ENCODE measurements at places on chromosomes 1 and 21.
A peak's percentile ranks its signal among the peaks of the same experiment; 100 is the strongest.

- DNase-seq = no peak
Measured at GRCh38 chr1:36687312-36687711, 204.6 kb upstream of the CSF3R start.

- DNase-seq = peak; percentile 51
Measured at GRCh38 chr21:42062236-42063022, 8.7 kb upstream of the UMODL1 start.

DNA sequence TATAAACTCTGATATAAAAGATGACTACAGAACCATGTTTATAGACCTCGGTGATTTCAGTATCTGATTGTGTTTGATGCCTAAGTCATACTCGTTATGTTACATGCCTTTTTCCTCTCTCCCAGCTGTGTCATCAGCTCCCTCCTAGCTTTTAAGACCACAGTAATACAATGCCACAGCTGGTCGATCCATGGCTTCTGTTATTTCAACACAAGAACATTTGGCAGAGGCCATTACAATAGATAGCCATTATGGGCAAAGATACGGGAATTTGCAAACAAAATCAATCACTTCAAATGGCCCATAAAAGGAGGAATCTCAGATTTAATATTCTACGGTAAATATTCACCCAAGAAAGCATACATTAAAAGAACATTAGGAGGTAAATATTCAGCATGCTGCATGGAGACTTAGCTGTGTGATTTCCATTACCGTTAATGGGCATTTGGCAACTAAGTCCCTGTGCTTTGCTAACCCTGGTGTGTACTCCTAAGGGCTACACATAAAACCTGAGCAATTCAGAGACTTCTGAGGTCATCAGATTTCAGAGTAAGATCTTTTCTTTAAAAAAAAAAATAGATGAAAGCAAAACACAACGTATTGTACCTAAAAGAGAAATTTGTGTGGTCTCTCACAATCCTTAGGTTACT is 153.4 kb downstream of the PIGK start:
- DNase-seq = no peak

DNA sequence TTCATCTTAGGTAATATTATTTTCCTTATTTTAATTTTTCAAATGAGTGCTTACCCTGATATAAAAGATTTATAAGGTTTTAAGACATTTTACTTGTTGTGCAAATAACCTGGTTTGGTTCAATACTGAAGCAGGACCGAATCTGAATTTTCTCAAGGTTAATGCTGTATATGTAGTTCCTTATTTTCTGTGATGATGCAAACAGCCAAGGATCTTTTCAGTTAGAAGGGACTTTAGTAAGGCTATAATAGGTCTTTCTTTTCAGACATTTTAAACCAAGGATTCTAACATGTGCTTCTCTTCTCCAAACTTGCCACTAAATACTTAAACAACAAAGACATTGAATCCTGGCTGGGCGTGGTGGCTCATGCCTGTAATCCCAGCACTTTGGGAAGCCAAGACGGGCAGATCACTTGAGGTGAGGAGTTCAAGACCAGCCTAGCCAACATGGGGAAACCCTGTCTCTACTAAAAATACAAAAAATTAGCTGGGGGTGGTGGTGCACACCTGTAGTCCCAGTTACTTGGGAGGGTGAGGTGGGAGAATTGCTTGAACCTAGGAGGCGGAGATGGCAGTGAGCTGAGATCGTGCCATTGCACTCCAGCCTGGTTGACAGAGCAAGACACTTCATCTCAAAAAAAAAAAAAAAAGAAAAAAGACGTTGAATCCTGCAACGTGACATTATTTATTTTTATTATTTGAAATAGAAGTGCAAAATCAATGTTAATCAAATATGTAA is 3.2 kb upstream of the ARPC5 start:
- no peak for DNase-seq

GRCh38 chr1:199333180-199333579 is 694.3 kb upstream of the NR5A2 start:
- DNase-seq = no peak

GRCh38 chr1:181438013-181438412 is 45.3 kb upstream of the CACNA1E start:
- no peak for DNase-seq

- no peak for DNase-seq
Measured at GRCh38 chr1:61152469-61153105, 70.2 kb downstream of the NFIA start.

- DNase-seq = peak; percentile 88
Measured at GRCh38 chr1:39632682-39633417, 6.6 kb downstream of the HEYL start.

DNA sequence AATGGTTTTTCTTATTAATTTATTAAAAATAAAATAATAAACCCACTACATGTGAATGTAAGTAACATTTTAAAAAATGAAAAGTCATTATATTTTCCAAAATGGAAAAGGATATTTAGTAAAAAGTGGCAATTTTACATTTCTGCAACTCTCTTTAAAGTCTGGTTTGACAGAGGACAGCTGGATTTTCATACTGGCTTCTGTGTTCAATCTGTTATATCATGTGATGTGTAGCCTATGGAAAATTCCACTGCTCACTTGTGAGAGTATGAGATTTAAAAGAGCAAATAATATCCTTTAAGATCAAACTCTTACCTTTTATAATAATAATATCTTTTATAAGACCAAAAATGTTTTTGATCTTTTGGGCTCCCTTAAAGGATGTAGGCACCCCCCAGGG is 33.7 kb downstream of the PCP4 start:
- no peak for DNase-seq

- DNase-seq = no peak
Measured at GRCh38 chr1:157288492-157288891, 150.3 kb upstream of the ETV3 start.

DNA sequence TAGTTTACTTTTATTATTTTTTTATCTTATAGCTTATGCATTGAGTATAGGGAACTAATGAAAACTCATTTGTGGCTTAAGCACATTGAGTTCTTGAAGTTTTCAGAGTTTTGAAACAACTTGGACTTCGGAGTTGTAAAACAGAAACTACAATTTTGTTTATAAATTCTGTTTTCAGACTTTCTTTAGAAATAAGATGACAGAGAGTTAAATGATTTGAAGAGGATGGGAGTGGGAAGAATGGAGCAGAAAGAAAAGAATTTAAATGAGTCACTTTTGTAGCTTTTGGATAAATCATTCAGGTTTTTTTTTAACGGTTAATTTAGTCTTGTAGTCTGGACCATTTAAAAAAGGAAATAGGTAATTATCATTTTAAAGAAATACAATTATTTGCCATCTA is 32.3 kb downstream of the INKA2 start:
- DNase-seq = no peak

DNA sequence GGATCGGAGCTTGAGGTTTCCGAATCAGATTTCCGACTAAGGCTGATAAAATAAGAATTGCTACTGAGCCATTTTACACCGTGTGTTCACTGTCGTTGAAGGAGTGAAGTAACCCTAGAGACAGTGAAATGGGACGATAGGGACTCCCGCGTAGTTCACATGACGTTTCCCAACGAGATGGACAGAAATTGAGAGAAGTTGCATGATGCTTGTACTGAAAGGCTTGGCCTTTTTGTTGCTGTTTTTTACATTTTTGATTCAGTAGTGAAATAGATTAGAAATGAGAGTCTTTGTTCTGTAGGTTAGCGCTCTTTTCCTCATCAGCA is 1.2 kb downstream of the KHDRBS1 start:
- no peak for DNase-seq

GRCh38 chr1:163085041-163085903 is 16.1 kb downstream of the RGS4 start:
- no peak for DNase-seq

GRCh38 chr1:118321840-118322239 is 136.8 kb upstream of the SPAG17 start:
- no peak for DNase-seq

GRCh38 chr1:118859999-118860398 is 128.1 kb downstream of the TBX15 start:
- DNase-seq = no peak

DNA sequence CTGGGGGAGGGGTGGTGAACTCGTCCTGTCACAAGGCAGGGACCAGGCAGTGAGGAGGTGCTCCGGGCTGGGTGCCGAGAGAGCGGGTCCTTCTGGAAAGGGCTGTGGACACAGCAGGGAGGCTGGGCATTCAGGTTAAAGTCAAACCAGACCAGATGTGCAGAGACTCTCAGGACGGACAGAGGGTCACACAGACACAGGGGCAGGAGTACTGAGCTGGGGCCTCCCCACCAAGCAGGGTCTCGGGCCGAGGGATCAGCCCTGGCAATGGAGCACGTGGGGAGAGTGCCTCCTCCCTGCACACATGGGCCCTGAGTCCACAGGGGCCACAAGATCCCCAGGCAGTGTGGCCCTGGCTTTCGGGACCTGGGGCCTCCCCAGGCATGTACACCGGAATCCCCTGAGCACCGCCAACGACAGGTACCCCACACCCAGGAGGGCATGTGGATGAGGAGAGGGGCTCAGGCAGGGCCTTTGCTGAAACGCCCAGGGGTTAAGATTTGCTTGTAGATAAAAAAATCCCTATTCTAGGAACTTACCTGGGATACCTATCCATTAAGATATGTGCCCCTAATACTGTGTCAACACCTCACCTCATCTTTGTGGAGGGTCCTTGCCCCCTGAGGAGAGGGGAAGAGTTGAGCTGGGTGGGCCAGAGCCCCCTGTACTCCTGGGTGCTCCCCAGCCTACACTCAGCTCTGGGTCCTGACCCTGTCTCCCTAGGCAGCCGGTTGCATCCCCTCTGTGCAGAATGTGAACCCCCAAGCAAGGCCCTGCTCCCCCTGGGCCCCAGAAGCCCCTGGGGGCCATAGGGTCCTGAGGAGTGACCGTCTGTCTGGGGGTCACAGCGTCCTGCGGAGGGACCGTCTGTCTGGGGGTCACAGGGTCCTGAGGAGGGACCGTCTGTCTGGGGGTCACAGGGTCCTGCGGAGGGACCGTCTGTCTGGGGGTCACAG is 46.9 kb upstream of the ADARB1 start:
- no peak for DNase-seq

GRCh38 chr21:25559746-25560145 is 47.5 kb downstream of the MRPL39 start:
- no peak for DNase-seq

- DNase-seq = no peak
Measured at GRCh38 chr1:201565771-201566528, 27.0 kb downstream of the NAV1 start.

- DNase-seq = no peak
Measured at GRCh38 chr1:206970446-206970845, at the start of gene FCAMR. FCAMR (minus strand) TSS chr1:206970460; CDS start chr1:206970125, 335 bp downstream.

DNA sequence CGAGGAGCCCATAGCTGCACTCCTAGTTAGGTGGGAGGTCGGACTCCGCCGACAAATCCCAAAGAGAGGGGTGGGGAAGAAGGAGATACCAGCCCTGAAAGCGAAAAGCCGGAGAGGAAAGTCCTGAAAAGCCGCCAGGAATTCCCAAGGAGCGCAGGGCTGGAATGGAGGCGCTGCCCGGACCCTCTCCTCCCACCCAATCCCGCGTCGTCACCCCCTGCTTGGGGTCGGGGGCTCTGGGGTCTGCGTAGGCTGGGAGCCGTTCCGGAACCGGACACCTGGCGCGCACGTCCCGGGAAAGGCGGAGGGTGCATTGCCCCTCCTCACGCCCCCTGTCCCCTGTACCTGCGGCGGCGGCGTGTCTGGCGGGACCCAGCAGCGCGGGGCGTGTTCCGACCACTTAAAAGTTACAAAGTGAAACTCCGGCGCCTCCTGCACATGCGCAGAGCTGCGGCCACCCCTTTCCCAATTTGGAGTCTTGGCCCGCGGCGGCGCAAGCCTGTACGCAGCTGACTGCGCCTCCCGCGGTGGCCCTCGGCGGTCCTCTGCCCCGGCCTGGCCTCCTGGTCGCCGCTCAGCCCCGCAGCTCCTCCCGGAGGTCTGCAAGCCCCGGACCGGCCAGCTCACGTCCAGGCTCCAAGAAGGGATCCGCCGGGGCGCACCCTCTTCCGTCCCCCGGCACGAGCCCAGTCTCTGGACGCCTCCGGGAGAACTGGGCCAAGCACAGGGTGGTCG is at the start of gene TMEM63A:
Gene TMEM63A (minus strand): TSS at position 422 of the 735 bp plus-strand sequence. CDS start 4,800 bp downstream, outside the sequence.
- peak; percentile 98 for DNase-seq

- no peak for DNase-seq
Measured at GRCh38 chr21:26756491-26757159, 88.6 kb downstream of the ADAMTS1 start.

GRCh38 chr1:41436281-41437010 is 48.0 kb downstream of the EDN2 start:
- no peak for DNase-seq

DNA sequence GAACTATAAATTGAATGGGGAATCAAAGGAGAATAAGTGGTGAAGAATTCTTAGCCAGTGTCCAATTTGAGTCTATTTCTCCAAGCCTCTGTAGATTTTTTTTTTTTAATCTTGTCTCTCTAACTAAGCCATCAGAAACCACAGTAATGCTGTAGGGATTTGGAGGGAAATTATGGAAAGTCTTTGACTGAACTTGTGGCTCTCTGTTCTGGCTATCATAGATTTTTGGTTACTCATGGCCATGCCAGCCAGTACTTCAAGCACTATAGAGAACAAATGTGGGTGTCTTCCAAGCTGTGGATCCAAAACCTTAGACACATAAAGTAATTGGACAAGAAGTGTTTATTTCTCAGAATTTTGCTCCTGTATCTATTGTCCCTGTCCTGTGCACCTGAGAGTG is 147.9 kb downstream of the LRRC40 start:
- no peak for DNase-seq

Data from left ventricle myocardium superior (tissue), 1 donor.